ENCODE measurements at places on chromosomes 6 and 20.

DNA sequence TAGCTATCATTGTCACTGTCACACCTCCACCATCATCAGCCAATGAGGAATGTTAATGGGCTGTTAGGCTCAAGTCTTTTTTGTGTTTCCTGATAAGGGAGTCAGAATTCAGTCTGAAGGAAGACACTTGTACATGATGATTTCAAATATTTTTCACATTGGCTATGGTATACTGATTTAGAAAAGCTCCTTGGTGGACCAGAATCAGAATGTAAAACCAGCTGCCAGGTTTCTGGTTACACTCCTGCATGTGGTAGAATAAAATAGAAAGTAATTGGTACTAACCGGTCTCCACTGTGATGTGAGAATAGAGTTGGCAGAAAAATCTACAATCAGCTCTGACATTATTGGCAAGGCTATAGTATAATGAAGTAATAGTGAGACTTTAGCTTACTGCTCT lies 10.7 kb downstream of the COL9A1 start:
- no peak for DNase-seq

DNA sequence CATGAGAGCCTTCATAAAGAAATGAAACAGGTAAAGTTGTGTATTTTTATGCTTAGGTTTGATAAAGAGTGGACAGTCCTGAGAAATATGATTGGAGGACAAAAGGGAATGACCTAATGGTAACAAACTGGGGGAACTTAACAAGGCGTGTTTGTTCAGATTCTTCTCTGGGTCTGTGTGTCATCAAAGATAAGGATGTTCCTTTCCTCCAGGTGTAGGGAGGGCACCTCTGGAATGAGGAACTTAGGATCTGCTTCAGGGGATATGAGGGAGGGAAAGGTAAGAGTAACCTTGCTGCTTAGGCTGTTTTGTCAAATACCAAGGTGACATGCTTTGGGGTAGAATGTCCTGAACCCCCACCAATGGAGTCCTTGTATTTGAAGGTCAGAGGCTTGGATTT lies 291.9 kb downstream of the KCNQ5 start:
- no peak for DNase-seq

GRCh38 chr20:40782043-40782368 lies 93.0 kb upstream of the MAFB start:
- DNase-seq: no peak

- DNase-seq: no peak
Observed at GRCh38 chr6:125307150-125307838, 5.5 kb upstream of the HDDC2 start.

- no peak for DNase-seq
Observed at GRCh38 chr6:16523606-16524379, 237.5 kb downstream of the ATXN1 start.

GRCh38 chr6:14863902-14864850 lies 381.7 kb upstream of the JARID2 start:
- no peak for DNase-seq

DNA sequence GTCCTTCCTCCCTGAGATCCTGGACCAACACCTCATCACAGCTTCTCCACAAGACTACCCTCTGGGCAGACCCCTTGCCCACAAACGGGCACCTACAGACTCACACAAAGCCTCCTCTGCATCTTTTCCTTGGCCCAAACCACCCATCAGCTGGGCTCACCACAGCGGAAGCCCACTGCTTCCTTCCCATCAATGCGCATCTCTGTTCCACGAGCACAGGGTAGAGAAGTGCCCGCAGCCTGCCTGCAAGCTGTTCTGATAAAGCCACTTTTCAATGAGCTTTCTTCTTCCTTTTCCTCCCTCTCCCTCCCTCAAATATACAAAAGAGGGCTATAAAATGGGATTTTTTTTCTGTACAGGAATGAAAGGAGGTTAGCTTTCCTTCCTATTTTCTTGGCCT lies 111.2 kb downstream of the NFATC2 start:
- no peak for DNase-seq

DNA sequence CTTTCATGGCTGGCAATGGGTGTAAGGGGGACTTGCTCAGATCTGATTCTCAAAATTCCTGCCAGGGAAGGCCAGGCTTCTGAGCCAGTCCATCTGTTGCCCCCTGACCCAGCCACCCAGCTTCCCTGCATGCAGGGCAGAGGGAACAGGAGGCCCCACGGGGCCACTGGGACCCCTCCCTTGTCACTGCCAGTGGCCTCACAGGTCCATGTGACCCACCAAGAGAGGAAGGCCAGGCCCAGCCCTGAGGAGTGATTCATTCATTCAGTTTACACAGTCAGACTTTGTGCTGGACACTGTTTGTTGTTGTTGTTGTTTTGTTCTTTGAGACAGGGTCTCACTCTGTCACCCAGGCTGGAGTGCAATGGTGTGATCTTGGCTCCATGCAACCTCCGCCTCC lies 39.5 kb downstream of the UBE2V1 start:
- no peak for DNase-seq

DNA sequence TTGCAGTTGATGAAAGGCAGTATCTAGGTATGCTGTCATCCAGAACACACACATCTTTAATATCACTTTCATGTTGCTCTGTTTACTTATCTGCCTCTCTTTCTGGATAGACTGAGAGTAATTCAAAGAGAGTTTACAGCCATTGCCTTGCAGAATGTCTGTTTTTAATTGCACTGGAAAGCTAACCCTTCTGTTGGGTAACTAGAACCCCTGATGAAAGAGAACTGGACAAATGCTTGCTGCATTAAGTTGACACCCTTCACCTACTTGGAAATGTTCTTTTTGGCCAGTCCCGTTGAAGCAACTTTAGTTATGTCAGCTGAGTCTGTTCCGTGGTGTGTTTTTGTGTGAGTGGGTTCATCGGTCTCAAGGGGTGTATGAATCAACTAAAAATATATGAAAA lies 383.8 kb upstream of the CITED2 start:
- DNase-seq: no peak

GRCh38 chr20:11918981-11919380 lies 1.3 kb downstream of the BTBD3 start:
- DNase-seq: no peak

DNA sequence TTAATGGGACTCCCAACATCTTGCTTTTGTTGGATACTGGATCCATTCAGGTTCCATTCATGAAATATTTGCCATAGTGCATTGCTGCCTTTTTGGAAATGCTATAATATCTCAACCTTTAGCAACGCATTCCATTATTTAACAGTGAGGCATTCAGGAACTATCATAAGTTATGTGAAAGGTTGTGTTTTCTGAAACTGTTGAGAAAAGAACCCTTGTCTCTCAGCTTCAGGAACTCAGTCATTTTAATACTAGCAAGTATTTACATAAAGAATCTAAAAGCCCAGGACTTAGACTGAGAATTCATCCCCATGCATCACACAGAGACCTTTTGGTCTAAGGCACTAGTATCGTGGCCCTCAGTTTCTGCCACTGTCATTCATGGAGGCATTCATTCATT lies 24.9 kb upstream of the SASH1 start:
- no peak for DNase-seq

DNA sequence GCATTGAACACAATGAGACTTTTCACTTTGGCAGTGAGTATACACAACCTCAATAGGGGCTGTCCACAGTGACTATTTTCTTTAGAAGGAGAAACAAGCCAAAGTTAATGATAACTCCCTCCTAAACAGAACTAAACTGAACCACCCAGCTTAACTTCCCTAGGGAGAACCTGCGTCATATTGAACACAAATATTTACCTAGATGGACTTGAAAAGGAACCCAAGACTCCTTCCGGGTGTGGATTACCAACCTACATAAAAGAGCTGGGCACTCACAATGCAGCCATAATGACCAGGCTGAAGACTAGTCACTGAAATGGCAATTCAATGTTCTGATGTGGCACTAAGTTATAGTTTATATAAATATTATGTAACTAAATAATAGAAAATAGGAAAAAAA lies 160.6 kb downstream of the IBTK start:
- no peak for DNase-seq

DNA sequence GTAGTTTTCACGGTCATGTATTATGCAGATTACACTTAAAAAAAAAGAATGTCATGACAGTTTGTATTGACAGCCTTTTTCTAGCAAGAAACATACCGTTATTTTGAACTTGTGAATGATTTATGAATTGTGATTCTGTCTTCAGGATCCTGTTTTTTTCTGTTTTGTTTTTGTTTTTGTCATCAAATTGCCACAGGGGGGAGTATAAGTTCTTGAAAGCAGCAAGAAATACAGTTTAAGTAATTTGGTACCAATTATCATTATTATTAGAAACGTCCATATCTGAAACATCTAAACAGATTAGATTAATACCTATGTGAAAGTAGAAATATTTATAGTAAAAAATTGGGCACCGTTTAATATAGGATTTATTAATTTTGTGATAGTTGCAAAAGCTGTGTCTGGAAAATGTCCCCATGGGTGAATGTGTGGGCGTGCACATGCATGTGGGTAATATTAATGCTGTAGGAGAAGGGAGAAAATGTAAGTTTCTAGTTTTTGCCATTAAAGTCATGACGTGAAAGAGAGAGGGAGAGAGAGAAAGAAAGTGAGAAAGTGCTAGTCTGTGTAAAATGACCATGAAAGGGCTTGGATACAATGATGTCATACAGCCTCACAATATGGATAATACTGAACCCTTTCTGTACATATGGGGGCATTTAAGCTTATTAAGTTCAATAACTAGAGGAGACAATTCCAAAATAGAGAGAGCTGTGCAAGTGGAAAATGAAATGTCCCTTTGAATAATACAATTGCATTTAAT lies 9.4 kb upstream of the CCN2 start:
- no peak for DNase-seq

DNA sequence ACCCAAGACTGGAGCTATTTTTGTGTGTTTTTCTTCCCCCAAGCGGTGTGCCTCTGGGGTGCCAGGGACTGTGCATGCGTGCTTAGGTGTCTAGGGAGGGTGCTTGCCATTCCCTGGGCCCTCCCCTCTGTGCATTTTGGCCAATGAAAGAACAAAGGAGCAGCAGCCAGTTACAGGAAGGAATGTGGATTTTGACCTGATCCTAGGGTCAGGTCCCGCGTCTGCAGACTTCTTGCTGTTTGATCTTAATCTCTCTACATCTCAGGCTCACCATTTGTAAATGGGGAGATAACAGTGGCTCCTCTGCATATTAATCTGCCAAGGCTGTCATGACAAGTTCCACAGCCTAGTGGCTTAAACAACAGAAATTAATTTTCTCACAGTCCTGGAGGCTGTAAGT lies 699.1 kb downstream of the QKI start:
- no peak for DNase-seq
